Activated CD4-positive, CD25-positive, alpha-beta regulatory T cell treated with anti-CD3 and anti-CD28 coated beads, Interleukin-2, amount 50 U/mL, for 24 hours (primary cell): ENCODE measurements at places on chromosomes 4 and X.

DNA sequence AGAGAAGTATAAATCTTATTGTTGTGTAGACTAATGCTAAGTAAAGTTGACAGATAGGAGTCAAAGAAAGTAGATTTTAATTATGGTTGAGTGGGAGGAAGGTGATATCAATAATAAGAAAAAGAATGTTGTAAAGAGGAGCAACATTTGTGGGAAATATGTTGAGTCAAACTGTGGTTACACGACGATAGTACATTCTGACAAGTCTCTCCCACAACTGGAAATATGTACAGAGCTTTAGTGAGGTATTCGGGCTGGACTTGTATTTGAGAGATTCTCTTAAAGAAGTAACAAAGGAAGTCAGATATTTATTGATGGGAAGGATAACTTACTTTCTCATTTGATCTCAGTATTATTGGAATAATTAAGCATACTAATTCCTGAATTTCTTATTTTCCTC lies 525.3 kb upstream of the MAGEB2 start:
- ATAC-seq = no peak

DNA sequence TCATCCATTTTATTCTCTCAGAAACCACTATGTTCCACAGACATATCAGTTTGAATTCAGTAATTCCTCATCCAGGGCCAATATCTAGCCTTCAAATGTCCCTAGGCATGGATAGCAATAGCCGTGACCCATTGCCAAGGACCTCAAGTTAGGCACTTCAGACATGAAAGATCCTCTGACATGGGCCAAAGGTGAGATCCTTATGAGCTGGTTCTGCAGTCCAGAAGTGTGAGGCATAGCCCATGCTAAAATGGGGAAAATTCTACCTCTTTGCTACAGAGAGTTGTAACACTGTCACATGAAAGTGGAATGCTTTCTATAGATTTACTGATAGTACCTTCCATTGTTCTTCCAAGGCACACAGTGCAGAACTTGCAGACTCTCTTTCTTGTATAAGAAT lies 349.7 kb upstream of the GALNT7 start:
- no peak for ATAC-seq

GRCh38 chr4:88628746-88629145 lies 36.5 kb downstream of the HERC3 start:
- ATAC-seq = no peak

DNA sequence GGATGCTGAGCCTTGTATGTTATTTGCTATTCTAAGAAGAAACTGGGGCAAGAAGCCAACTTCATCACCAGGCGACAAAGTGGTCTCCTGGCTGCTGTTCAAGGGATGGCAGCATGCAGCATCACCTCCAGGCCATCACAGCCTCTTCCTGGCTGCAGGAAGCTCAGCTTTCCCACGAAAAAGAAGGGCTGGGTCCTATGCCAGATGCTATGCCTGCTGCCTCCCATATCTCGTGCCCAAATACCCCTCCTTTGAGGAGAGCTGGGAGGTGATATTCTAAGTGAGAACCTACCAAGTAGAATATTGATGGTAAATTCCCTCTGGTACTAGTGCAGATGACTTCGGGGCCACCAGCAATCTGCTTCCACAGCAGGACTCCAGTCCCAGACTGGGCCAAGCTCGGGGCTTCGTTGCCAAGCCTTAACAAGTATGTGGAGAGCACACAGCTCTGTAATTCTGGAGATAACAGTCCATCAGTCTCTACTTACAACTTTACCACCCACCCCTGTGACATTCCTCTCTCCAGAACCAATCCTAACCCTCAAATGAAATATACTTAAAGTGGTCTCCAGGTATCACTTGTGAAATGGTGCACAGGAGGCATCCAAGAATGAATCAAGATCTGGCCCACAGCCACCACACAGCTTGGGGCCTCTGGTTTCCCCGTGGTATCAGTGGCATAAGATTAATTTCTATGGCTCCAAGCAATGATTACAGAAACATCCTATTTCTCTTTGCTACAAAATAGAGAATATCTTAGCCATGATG lies 149.3 kb downstream of the PALLD start:
- no peak for ATAC-seq

GRCh38 chrX:24253469-24253868 lies 60.4 kb downstream of the SUPT20HL2 start:
- ATAC-seq = no peak

GRCh38 chrX:67563469-67564448 lies 19.9 kb downstream of the AR start:
- ATAC-seq = no peak

DNA sequence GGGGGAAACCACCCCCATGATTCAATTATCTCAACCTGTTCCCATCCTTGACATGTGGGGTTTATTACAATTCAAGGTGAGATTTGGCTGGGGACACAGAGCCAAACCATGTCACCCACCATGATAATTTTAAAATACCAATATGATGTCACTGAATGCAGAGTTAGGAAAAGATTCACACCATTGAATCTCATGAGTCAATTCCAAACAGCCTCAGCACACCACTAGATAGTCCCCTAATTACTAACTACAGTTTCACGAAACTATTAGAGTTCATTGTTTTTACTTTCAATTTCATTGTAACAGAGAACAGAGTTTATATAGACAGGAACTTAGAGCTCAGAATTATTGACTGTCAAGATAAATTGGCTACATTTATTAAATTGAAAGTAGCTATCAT lies 410.2 kb downstream of the FAM47A start:
- ATAC-seq = no peak

DNA sequence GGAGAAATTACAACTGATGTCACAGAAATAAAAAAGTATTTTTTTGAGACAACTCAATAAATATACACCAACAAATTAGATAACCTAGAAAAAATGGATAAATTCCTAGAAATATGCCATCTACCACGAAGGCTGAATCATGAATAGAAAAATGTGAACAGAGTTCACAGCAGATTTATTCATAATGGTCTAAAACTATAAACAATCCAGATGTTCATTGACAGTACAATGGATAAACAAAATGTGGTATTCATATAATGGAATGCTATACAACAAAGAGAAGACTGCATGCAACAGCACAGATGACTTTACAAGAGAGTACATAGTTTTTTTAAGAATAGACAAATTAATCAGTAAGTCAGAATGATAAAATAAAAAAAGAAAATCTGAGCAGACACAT lies 55.2 kb downstream of the CLOCK start:
- no peak for ATAC-seq

DNA sequence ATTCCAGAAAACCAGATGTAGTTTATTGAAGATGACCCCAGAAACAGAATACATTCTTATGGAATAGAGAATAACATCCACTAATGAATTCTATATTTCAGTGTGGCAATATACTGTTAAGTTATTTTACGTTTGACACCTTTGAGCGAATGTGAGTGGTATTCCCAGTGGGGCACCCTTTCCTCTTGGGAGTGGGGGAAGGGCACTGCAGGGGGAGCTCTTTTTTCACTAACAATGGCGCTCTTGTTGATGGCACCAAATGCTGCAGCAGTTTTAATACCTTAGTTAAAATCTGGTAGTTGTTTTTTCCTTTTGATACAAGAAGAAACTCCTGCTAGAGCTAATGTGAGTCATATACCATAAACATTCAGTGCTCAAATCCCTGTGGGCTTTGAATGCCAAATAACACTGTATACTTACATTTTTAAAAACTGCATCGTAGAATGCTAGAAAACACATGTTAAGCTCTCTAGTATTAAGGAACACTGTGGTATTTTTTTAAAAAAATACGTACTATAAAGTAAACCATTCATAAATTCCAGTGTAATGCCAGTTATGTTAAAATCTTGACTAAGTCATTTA lies 178.5 kb downstream of the DCHS2 start:
- no peak for ATAC-seq

DNA sequence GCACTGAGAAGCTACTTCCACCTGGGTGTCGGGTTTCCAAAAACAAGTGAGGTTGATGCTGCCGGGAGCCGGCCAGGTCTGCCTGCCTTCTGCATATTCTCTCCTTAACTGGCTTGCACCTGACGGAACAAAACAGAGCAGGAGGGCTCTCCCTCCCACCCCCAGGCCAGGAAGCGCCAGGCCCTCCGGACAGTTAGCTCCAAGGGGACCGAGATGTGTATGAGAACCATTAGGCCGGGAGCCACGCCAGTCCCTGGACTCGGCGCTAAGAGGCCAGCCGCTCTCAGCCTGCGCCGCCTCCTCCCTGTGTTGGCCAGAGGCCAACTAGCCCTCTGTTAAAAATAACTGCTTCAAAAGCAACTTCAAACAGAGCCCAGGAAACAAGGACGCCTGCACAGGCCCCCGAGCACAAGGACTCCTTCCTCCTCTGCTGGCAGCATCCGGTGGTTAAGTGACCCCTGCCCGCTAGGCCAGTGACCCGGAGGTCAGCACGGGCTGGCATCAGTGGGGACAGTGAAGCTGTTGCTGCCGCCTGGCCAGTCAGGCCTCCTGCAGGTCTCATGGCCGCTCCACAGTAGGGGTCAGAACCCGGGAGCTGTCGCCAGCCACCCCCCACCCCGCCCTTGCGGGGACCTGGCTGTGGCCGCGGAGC lies 107.9 kb downstream of the ABLIM2 start:
- ATAC-seq = no peak

- no peak for ATAC-seq
Measured at GRCh38 chrX:78330068-78330467, 2.7 kb upstream of the CYSLTR1 start.

GRCh38 chr4:47640911-47641310 lies 155.8 kb downstream of the ATP10D start:
- ATAC-seq = no peak

- no peak for ATAC-seq
Measured at GRCh38 chrX:135931644-135932487, 38.4 kb downstream of the SAGE1 start.

- no peak for ATAC-seq
Measured at GRCh38 chr4:80732010-80732409, 298.5 kb upstream of the BMP3 start.

- ATAC-seq = no peak
Measured at GRCh38 chr4:85028910-85029309, 62.4 kb upstream of the WDFY3 start.

DNA sequence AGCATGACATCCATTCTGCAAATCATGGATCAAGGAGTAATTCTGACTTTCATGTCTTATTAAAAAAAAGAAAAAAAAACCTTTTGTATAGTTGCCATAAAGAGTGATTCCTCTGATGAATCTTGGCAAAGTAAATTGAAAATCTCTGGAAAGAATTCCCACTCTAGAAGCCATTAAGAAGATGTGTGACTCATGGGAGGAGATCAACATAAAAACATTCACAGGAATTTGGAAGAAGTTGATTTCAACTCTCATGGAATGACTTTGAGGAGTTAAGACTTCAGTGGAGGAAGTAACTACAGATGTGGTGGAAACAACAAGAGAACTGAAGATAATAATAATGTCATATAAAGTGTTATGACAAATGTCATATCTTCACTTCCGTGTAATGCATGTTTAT lies 204.2 kb downstream of the PABPC4L start:
- ATAC-seq = no peak
